ENCODE measurements at places on chromosomes 2 and 18. TPM values are rescaled to one million over a fixed set of nuclear protein-coding genes. Genes with fewer than 3 reads are reported as not detected.

Gene XDH
- 0.38 TPM for total RNA-seq

Gene VWC2L
- total RNA-seq: not detected

Gene IL36B
- total RNA-seq: not detected

Gene GKN2
- not detected for total RNA-seq

Gene ALS2
- total RNA-seq: 37.6 TPM

Gene IL1RL1
- total RNA-seq: 1.1 TPM

Gene RNF25
- 24.5 TPM for total RNA-seq

Gene COLEC11
- total RNA-seq: 1.2 TPM

Gene KRTCAP3
- not detected for total RNA-seq

Gene SLC8A1
- 131 TPM for total RNA-seq

Gene ALK
- total RNA-seq: not detected

Gene CDH2
- 166 TPM for total RNA-seq

Gene ARHGEF33
- total RNA-seq: 0.85 TPM

Gene GALNT3
- 1.2 TPM for total RNA-seq

Gene CRYGC
- total RNA-seq: not detected

Gene SP9
- total RNA-seq: not detected

Gene TXNDC9
- 89.9 TPM for total RNA-seq

Gene DCDC2C
- not detected for total RNA-seq

Gene C2orf78
- total RNA-seq: not detected

Gene FNDC4
- total RNA-seq: 24.5 TPM

Gene DNAH7
- total RNA-seq: 0.19 TPM

Gene YWHAQ
- total RNA-seq: 206 TPM

Gene HOXD9
- not detected for total RNA-seq

Gene GMPPA
- total RNA-seq: 50.2 TPM

Gene LONRF2
- total RNA-seq: under 0.01 TPM

Gene PJVK
- total RNA-seq: 0.77 TPM

Gene ELOA2
- not detected for total RNA-seq

Gene HOXD10
- 0.19 TPM for total RNA-seq

Gene LOXHD1
- total RNA-seq: not detected

Gene ITGB6
- total RNA-seq: 0.19 TPM

Gene TAF1B
- total RNA-seq: 30.3 TPM
